ENCODE measurements at places on chromosomes 2 and 18.
A peak's percentile ranks its signal among the peaks of the same experiment; 100 is the strongest.

- peak; percentile 24 for DNase-seq
These were observed 7.4 kb downstream of the NFATC1 start for GRCh38 chr18:79402977-79403722.

DNA sequence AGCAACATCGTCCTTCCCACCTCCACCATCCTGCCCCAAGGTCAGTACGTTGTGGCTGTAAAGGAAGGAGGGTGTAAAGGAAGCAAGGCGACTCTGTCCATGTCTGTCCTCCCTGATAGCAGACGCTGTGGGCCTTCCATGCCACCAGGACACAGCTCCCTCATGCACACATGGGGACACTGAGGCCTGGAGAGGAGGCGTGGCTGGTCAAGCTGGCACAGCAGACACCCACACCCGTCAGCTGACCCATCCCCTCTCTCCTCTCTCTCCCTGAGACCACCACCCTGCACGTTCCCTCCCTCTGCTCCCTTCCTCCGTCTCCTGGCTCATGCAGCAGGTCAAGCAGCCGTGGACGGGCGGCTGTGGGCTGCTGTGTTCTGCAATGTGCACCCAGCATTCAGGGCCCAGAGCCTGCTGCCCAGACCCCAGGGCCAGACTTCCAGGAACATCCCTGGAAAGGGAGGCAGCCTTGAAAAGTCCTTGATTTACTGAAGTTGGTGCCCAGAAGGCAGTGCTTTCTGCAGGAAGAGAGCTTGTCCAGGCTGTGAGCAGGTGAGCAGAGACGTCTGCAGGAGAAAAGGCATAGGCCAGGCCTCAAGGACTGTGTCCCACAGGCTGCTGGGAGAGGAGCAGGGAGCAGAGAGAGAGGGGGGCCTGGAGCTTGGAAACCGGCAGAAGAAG, 133.6 kb downstream of the DDX1 start:
- no peak for DNase-seq

- DNase-seq: no peak
These were observed 53.8 kb downstream of the EEF1B2 start for GRCh38 chr2:206213514-206213845.

DNA sequence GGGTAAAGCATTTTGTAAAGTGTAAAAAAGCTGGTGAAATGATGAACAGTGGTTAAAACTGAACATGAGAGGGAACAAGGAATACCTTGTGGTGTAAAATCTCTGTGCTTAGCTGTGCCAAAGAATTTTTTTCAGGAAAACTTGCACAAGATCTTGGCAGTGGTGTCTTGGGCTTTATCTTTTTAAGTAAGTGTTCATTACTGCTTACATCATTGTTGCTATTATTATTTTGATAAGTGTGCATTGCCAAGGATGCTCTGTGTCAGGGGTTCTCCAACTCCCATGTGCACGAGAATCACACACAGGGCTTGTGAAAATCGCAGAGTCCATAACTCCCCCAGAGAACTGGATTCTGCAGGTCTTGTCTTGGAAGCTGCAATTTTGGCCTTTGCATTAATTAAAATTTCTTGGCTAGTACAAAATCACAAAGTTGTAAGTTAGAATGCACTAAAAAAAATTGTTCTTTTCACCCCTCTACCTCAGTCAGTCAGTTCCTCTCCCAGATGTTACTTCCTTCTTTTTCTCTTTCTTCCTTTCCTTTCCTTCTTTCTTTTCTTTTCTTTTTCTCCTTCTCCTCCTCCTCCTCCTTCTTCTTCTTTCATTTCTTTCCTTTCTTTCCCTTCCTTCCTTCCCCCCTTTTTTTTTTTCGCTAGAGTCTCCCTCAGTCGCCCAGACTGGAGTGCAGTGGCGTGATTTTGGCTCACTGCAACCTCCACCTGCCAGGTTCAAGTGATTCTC, 37.8 kb downstream of the GATA6 start:
- no peak for DNase-seq

DNA sequence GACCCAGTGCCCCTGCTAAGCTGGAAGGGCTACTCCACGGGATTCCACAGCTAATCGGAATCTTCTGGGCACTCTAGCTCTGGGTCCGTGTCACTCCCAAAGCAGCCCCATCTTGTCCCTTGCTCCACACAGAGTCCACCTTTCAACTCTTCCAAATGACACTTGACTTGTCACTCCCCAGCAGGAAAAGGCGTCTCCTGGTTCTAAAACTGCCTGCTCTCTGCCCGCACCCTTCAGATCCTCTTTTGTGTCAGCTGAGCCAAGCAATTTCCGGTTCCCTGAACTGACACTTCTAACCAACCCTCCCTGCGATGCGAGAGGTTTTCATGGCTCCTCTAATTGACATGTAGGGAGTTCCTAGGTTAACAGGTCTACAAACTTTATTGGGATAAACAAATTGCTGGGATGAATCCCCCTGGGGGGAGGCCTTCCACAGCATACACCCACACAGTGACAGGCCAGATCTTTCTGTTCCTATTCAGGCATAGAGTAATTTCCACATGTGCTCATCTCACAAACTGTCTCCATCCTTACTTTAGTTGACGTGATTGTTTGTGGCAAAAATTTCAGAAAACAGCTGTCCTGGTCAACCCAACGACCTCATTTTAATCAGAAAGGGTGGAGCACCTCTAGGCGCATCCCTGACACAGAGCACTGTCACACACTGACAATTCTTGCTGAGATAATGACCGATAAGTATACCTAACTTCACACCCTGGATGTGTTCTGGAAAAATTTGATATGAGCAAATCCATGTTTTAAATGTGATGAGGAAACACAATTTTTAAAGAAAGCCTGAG, 104.9 kb downstream of the RBMS1 start:
- peak; percentile 56 for DNase-seq

DNA sequence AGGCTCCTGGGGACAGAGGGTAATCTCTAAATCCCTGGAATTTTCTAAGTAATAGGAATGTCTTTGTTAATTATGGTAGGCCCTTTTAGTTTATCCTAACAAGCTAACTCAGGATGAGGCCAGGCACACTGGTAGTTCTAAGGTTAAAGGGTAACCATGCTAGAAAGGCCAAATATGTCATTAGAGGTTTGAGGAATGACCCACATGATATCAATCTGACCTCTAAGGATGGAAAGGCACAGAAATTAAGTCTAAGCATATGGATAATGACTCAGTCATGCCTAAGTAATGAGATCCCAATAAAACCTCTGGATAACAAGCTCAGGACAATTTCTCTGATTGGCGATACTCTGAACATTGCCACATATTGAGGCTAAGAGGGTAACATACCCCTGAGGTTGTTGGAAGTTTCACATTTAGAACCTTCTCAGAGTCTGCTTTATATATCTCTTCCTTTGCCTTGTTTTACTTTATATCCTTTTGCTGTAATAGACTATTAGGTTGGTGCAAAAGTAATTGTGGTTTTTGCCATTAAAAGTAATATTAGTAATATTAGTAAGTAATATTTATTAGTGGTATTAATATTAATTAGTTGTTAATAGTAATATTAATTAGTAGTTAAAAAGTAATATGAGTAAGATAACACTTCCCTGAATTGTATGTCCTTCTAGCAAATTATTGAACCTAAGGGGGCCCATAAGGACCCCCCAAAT, 806.3 kb upstream of the GCFC2 start:
- no peak for DNase-seq

GRCh38 chr2:20675701-20676352, 8.9 kb downstream of the GDF7 start:
- peak; percentile 41 for DNase-seq

GRCh38 chr2:29782549-29783458, 138.6 kb downstream of the ALK start:
- DNase-seq: no peak

DNA sequence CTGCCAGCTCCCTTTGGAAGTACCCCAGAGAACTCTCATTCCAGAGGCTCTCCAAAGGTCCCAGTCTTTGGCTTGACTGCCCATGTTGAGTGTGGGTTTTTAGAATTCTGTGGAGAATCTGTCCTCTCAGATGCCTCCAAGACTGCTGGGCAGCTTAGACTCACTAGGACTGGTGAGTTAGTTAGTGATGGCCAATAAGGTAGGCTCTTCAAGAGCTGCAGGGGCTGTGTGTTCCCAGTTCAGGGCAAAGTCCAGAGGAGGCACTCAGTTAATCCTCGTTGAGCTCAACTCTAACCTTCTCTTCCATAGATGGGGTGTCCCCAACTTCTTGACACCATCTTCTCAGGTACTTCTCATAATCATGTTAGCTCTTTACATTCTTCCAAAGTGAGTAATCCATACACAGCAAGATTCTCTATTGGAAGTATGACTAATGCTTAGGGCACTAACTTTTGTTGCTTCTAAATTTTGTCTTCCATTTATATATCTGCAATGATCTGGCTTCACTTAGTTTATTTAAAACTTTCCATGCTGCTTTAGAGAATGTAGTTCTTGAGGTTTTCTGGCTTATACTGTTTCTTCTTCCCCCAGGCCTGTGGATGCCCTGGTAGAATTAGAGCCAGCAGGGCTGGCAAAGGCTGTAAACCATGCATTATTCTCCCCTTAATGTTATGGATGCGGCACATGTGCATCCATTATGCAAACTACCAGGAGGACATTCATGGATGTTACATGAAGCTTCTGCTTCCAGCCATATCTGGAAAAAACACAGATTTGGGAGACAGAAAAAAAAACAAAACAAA, 88.9 kb downstream of the POLE4 start:
- no peak for DNase-seq

- DNase-seq: no peak
These were observed 18.9 kb upstream of the DLX1 start for GRCh38 chr2:172066394-172066886.

- no peak for DNase-seq
These were observed 125.3 kb downstream of the SLC4A3 start for GRCh38 chr2:219752726-219753125.

DNA sequence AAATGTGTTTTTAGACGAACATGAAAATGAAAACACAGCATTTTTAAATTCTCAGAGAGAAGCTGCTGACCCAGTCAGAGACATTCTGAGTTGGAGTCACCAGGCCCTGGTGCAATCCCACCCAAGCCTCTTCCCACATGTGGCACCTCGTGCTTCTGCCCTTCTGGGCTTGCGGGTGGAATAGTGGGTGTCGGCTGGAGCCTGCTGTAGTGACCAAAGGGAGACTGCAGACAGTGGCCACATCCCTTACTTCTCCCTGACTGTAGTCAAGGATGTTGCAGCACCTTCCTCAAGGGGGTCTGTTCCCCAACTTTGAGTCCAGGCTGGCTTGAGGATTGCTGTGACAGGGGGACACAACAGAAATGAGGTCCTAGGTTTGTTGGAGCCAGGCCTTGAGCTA, 104.4 kb upstream of the GLI2 start:
- DNase-seq: no peak

DNA sequence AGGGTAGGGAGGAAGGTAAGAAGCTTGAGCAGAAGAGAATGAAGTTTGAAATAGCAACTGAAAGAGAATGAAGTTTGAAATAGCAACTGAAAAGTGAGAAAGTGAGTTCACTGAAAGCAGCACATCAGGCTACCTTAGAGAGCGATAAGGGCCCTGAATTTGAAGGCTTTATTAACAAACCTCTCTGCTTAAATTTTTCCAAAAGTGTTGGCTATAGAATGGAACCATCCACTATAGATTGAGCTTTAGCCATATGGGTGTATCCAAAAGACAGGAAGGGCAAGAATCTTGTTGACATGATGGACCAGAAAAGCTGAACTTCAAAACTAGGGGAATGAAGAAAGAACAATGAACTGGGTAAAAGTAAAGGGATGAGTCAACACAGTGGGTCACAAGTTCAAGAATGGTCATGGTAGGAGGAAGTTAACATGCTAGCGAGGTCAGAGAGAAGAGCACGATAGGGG, 122.5 kb downstream of the ASXL3 start:
- no peak for DNase-seq

- no peak for DNase-seq
These were observed 90.1 kb downstream of the ACVR1 start for GRCh38 chr2:157785866-157786662.

GRCh38 chr18:62601871-62602270, 79.0 kb downstream of the ZCCHC2 start:
- no peak for DNase-seq

- DNase-seq: no peak
These were observed 111.6 kb upstream of the PIEZO2 start for GRCh38 chr18:11260961-11261461.

GRCh38 chr18:64090876-64091275, 58.0 kb downstream of the LINC00305 start:
- no peak for DNase-seq

GRCh38 chr18:70457223-70457622, 168.4 kb downstream of the SOCS6 start:
- no peak for DNase-seq

- no peak for DNase-seq
These were observed 213.7 kb downstream of the TSN start for GRCh38 chr2:121969166-121969565.

DNA sequence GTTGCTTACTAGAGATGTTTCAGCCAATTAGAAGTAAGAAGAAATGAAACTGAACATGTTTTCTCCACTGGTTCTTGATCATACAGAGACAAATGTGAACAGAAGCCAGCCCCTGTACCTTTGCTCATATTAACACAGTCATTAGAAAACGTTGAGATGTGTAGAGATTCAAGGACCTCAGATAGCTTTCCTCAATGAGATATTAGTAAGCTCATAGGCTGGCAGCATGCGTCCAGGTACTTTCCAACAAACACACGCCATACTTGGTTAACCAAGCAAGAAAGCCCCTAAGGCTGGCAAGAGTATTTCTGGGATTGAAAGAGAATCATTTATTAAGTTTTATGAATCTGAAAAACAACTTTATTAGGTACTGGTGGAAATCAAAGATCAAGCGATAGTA, 37.5 kb downstream of the SLC5A7 start:
- DNase-seq: no peak

DNA sequence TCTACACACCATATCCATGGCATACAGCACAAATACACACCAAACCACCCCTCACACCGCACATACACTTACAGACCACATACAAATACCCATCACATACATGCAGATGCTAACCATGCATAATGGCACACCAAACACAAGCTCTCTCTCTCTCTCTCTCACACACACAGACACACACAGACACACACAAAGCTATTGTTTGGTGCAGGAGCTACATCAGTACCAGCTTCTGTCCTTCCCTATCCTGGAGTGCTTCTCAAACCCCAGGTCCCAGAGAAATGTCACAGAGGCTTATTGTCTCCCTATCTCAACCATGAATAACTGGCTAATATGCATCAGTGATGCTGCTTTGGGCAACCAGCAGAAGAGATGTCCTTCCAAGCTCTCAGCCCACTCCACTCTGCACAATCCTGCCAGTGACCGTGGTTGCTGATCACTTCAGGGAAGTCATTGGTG, 36.5 kb upstream of the ST3GAL5 start:
- DNase-seq: no peak

- DNase-seq: no peak
These were observed 170.2 kb upstream of the TNP1 start for GRCh38 chr2:217030081-217030480.

- DNase-seq: no peak
These were observed 110.9 kb downstream of the GALR1 start for GRCh38 chr18:77360315-77361190.

DNA sequence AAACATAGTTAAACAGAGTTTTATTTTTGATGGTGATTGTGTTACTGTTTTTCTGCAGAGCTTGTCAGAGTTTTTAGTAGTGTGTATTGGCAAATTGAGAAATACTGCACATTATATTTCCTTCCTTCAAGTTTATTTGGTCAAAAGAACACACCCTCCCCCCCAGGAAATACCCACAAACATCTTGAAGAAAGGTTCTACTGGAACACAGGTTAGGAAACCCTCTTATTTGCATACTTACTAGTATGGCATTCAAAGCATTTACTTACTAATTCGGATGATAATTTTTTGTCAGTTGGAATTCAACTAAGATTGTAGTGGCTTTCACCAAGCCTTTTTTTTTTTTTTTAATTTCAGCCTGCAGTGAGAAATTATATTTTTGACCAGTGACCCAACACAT, 9.1 kb downstream of the CAB39 start:
- no peak for DNase-seq

GRCh38 chr2:217973008-217973787, 29.6 kb downstream of the TNS1 start:
- DNase-seq: no peak

Data from activated CD4-positive, alpha-beta T cell treated with anti-CD3 and anti-CD28 coated beads for 48 hours (primary cell).